ENCODE measurements at places on chromosomes 1 and 21. TPM values are rescaled to one million over a fixed set of nuclear protein-coding genes. Genes with fewer than 3 reads are reported as not detected.

Gene NEGR1
- not detected for total RNA-seq

Gene URB1
- 21.0 TPM for total RNA-seq

Gene BLACAT1
- 0.12 TPM for total RNA-seq

- no peak overlapping the region for H3K4me3 ChIP-seq
- H3K27ac ChIP-seq: no peak overlapping the region
- no peaks in the 10 kb centered on the region for H3K4me1 ChIP-seq
- H3K27me3 ChIP-seq: no peaks in the 10 kb centered on the region
- H3K36me3 ChIP-seq: no peaks in the 10 kb centered on the region
- DNase-seq: no peak
Observed at GRCh38 chr1:9326596-9326995, 33.9 kb downstream of the SPSB1 start.

GRCh38 chr1:173715538-173715844 lies 710 bp downstream of the KLHL20 start:
- peaks cover 4% of the 10 kb centered on the region for H3K36me3 ChIP-seq
- peaks cover 18% of the 10 kb centered on the region for H3K4me1 ChIP-seq
- H3K27ac ChIP-seq: peak overlapping the region; percentile 78
- H3K4me3 ChIP-seq: peak overlapping the region; percentile 77
- H3K27me3 ChIP-seq: no peaks in the 10 kb centered on the region

DNA sequence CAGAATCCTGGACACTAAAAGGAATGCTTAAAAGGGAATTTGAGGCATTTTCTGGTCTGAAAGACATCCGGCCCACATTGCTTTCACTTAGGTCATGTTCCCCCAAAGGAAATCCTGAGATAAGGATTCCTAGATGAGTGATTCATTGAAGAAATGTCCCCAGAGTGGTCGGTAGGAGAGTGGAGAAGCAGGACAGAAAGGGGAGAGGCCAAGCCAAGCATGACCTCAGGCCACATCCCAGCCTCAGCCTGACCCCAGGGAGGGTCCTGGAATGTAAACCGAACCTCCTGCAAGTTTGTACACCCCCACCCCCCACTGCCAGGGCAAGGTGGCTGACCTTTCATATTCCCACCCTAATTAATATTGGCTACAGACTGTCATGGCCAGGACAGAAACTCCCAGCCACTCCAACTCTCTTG lies 16.6 kb downstream of the HIVEP3 start:
- H3K36me3 ChIP-seq: no peaks in the 10 kb centered on the region
- H3K27ac ChIP-seq: no peak overlapping the region
- H3K4me3 ChIP-seq: no peak overlapping the region
- no peak for DNase-seq
- peaks cover 29% of the 10 kb centered on the region for H3K4me1 ChIP-seq
- no peaks in the 10 kb centered on the region for H3K27me3 ChIP-seq

DNA sequence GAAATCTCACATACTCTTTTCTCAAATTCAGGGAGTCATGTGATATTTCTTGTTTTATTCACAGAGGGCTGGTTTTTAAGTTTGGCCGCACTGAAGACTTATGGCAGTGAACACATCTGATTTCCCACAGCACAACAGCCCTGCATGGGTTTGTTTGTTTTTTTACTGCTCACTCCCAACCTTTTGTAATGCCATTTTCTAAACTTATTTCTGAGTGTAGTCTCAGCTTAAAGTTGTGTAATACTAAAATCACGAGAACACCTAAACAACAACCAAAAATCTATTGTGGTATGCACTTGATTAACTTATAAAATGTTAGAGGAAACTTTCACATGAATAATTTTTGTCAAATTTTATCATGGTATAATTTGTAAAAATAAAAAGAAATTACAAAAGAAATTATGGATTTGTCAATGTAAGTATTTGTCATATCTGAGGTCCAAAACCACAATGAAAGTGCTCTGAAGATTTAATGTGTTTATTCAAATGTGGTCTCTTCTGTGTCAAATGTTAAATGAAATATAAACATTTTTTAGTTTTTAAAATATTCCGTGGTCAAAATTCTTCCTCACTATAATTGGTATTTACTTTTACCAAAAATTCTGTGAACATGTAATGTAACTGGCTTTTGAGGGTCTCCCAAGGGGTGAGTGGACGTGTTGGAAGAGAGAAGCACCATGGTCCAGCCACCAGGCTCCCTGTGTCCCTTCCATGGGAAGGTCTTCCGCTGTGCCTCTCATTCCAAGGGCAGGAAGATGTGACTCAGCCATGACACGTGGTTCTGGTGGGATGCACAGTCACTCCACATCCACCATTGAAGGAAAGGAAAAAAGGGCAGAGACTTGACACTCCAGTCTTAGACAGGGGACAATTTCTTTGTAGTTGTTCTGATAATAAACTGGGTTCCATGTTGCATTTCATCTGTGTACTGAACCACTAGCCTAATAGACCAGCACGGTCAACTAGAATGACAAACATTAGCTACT lies 22.8 kb downstream of the TMEM50A start:
- no peak for DNase-seq
- H3K4me3 ChIP-seq: no peak overlapping the region
- no peaks in the 10 kb centered on the region for H3K27me3 ChIP-seq
- H3K27ac ChIP-seq: no peak overlapping the region
- peaks cover 50% of the 10 kb centered on the region for H3K36me3 ChIP-seq

DNA sequence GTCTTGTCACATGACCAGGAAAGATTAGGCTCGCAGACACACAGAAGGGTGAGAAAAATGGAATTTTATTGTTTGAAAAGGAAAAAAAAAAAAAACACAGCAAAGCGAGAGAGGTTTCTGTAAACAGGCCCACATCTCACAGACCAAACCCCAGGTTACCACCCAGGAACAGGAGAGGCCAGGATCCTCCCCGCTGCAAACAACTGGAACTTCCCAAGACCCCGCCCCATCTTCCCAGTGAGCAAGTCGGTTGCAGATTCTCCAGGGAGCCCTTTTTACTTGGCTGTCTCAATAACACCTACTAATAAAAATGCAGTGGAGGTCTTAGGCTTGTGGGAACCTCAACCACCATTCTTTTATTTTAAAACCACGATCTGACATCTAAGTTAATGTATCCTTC lies 84.7 kb upstream of the ETS2 start:
- H3K4me3 ChIP-seq: no peak overlapping the region
- no peak overlapping the region for H3K27ac ChIP-seq
- no peaks in the 10 kb centered on the region for H3K4me1 ChIP-seq
- no peaks in the 10 kb centered on the region for H3K27me3 ChIP-seq

DNA sequence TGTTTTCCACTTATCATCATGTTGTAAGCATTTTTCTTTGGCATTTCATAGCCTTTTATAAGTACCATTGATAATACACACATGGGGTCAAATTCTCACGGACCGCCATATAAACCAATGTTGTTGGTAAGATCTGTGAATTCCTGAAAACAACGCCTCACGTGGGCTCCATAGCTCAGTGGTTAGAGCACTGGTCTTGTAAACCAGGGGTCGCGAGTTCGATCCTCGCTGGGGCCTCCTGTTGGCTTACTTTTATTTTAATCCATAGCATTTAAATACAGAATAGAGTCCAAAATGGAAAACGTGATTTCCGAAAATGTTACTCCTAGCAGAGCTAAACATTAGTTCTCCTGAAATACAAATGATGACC lies 83.1 kb downstream of the HHIPL2 start:
- peak overlapping the region; percentile 64 for H3K27ac ChIP-seq
- H3K27me3 ChIP-seq: no peaks in the 10 kb centered on the region
- peak; percentile 74 for DNase-seq
- H3K4me3 ChIP-seq: peak overlapping the region; percentile 86
- no peaks in the 10 kb centered on the region for H3K36me3 ChIP-seq
- peaks cover 5% of the 10 kb centered on the region for H3K4me1 ChIP-seq
